Effector CD4-positive, alpha-beta T cell (primary cell): ENCODE measurements at places on chromosomes 6 and 20.

DNA sequence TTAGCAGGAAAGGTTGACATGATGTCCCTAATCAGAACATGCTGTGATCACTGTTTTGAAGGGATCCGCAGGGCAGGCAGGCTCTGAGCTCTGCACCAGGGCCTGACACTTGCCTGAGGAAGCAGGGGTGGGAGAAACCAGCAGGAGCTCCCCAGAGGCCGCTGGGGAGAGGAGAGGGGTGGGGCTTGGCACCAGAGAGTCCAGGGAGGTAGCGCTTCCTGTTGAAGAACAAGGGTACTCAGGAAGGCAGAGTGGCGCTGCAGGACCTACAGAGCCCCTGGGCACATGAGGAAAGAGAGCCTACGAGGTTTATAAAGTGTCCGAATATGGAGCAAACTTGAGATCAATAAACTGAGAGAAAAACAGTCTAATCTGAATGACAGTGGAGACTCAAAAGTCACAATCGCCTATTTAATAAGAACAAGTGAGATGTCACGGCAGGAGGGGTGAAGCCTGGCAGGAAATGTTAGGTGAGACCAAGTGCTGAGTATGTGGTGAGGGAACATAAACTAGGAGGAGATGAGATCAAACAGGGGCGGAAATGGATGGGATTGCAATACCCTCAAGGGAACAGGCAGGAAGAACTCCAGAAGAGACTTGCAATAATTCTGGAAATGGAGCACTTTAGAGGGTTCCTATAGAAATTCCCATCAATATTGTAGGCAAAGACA, 5.8 kb upstream of the TBXT start:
- DNase-seq = no peak

GRCh38 chr6:45436544-45437438, 59.1 kb upstream of the SUPT3H start:
- DNase-seq = peak; percentile 8

DNA sequence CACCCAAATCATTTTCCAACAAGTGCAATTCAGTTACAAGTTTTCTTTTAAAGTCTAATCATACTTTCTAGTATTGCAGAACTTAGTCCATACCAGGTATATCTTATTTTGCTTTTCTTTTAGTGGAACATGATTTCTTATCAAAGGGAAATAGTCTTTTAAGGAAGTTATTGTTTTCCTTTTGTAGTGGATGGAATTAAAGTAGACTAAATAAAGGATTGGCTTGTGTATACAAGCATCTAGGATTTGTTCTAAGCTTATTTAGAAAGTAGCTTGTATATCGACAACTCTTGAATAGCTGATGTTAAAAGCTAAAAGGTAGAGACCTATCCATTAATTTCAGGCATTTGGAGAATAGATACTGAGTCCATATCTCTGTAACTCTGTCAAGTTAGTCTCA, 14.8 kb downstream of the DCBLD1 start:
- no peak for DNase-seq

DNA sequence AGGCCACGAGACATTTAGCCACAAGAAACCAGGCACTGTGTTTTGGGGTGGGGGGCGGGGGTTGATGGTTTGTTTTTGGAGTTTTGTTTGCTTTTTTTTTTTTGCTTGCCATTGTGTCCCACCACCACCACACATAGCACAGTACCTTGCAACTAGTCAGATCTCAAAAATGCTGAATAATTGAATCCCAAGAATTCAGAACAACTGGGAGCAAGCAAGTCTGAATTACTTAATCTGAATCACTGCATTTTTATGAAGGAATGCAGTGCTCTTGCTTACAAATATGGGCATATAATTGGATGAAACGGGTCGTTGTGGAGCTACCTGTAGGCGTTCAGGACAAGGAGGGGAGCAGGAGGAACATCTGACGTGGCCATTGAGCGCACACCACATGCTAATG, 151.5 kb upstream of the CDYL start:
- no peak for DNase-seq

DNA sequence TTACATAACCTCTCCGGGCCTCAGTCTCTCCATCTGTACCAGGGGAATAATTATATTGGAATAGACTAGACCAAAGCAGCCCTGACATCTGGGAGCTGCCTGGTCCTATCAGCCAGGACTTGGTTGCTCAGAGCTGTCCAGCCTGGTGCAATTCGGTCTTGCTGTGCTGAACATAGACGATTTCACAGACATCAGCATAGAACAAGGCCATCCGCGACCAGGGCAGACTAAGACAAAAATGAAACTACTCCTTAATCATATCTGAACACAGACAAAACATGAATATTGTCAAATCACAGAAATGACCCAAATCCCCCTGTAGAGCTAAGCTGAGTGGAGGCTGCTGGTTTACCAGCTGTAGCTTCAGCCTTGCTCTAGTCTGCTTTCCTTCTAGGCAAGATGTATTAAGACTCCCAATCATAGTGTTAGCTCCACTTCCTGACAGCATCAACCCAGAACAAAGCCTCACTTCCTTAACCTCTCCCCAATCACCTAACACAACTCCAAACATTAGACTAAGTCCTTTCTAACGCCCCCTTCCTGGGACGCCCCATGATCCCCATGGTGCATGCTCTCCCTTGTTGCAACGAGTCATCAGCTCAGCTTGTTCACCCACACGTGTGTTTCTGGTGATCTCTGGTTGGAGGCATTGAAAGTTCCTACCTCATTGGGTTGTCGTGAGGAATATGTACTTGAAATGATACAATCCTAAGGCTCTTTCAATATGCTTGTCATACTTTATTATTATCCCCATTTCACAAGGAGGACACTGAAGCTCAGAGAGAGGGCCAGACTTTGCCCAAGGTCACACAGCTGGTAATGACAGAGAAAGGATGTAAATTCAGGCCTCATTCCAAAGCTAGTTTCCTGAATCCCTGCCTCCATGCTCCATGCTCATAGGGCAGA, 3.5 kb upstream of the MAPK13 start:
- no peak for DNase-seq

GRCh38 chr20:57317789-57318371, 11.7 kb upstream of the SPO11 start:
- DNase-seq = no peak

GRCh38 chr6:35015476-35015875, 125.7 kb downstream of the TCP11 start:
- no peak for DNase-seq

- no peak for DNase-seq
Observed at GRCh38 chr6:161029195-161029809, 37.7 kb downstream of the MAP3K4 start.

DNA sequence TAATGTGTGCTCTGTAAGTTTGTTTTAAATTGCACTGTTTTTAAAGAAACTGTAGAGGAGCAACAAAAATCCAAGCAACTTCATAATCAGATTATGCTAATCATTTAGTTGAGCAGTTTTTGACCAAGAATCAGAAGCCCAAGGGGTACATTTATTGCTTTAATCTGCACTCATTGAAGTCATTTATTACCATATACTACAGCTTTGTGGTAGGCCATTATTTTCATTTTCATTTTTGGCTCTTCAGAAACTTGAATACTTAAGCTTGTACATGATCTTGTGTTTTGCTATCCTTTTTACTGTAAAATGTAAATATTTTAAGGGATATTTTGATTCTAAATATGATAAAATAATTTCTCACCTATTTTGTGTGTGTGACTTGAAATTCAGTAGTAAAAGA, 78.5 kb downstream of the PHF3 start:
- no peak for DNase-seq

- no peak for DNase-seq
Observed at GRCh38 chr20:62927128-62927705, 912 bp upstream of the DIDO1 start.

- no peak for DNase-seq
Observed at GRCh38 chr6:12343440-12344162, 53.4 kb downstream of the EDN1 start.

DNA sequence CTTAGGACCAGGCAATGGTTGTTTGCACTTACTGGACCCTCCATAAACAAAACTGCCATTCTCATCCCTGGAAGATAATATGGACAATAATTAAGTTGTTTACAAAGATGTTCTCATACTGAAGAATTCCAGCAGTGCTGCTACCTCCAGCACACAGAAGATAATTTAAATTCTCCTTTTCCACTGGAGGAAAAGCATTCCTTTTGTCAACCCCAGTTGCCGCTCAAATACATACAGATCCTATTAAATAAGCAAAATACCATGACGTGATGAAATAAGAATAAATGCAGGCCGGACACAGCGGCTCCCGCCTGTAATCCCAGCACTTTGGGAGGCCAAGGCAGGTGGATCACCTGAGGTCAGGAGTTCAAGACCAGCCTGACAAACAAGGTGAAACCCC, 54.5 kb upstream of the IPCEF1 start:
- DNase-seq = no peak
